Activated naive CD4-positive, alpha-beta T cell treated with anti-CD3 and anti-CD28 coated beads, Interleukin-2, amount 10 ng/mL, durations not matched to agents 7 days and 5 days (primary cell): ENCODE measurements at places on chromosomes 5 and 9.

DNA sequence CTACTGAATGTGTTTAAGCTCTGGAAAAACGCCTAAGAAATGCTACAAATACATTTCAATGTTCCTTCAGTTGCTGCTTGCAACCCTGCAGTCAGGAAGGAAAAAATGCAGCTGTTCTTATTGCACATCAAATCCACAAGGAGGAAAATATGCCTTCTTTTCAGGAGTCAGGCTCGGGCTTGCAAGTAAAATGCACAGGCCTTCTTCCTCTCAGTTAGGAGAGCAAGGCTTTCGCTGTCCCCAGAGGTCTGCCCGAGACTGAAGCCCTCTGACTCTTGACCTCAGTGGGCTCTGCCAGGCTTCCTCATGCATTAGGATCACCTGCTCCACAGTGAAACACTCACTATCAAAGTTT is 899 bp upstream of the SHC3 start:
- no peak for DNase-seq

DNA sequence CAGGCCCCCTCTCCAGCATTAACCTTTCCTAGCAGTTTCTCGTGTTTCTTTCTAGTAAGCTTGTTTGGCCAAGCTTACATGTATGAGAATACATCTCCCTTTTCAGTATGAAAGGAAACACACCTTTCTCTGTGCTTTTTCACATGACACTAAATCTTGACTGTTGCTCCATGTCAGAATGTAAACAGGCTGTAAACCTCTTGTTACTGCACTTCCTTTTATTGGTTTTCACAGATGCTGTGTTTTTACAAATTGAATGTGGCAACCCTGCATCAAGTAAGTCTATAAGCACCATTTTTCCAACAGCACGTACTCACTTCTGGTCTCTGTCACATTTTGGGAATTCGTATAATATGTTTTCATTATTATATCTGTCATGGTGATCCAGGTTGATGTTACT is 2.2 kb upstream of the CANX start:
- DNase-seq: no peak

DNA sequence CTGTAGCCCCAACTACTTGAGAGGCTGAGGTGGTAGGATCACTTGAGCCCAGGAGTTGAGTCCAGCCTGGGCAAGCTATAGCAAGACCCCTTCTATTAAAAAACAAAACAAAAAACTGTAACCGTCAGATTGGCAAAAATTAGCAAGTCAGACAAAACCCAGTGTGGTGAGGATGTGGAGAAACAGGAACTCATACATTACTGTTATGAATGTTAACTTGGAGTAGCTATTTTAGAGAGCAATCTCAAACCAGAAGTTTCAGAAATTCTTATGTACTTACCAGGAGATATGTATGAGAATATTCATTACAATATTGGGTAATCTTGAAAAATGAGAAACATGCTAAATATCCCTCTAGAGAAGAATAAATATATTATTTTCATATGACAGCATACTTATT is 120.3 kb downstream of the INVS start:
- no peak for DNase-seq

DNA sequence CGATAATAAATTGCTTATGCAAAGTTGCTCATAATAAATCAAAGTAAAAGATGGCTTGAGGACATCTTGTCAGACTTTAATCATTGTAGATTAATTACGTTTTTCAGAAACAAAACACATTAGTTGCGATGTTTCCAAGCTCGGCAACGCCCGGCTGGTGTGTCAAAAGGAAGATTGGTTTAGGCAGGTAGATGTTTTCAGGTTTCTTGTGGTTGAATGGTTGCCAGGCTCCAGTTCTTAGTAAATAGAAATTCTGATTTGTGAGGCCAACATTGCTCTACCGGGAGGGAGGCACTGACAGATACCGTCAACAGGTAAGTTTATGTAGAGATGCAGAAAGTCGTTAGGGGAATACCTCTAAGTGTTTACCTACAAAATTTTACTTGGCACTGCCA is 280.3 kb downstream of the NPR3 start:
- DNase-seq: no peak

DNA sequence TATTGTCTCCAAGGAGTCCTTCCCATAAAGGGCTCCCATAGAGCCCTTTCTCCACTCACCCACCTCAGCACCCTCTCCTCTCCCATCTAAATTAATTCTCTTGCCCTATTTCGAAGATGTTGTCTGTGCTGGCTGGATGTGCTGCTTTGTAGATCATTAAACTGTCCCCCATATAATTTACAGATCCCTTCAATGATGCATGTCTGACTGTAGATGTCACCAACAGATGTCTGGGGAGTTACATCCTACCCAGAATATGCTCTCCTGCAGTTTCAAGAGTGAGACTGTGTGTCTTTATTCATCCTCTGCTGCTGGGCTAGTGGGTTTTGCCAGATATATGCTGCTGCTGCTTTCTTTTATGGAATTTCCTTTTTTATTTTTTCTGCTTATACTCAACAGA is 351.2 kb downstream of the MLLT3 start:
- no peak for DNase-seq
